T follicular helper cell (primary cell): ENCODE measurements at places on chromosomes 16 and 17.

DNA sequence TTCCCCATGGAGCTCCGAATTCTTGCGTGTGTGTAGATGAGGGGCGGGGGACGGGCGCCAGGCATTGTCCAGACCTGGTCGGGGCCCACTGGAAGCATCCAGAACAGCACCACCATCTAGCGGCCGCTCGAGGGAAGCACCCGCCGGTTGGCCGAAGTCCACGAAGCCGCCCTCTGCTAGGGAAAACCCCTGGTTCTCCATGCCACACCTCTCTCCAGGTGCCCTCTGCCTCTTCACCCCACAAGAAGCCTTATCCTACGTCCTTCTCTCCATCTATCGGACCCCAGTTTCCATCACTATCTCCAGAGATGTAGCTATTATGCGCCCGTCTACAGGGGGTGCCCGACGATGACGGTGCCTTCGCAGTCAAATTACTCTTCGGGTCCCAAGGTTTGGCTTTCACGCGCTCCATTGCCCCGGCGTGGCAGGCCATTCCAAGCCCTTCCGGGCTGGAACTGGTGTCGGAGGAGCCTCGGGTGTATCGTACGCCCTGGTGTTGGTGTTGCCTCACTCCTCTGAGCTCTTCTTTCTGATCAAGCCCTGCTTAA, 617 bp upstream of the SENP3 start:
- DNase-seq = peak; percentile 65

GRCh38 chr16:67357561-67357960, 30.9 kb downstream of the LRRC36 start:
- no peak for DNase-seq

DNA sequence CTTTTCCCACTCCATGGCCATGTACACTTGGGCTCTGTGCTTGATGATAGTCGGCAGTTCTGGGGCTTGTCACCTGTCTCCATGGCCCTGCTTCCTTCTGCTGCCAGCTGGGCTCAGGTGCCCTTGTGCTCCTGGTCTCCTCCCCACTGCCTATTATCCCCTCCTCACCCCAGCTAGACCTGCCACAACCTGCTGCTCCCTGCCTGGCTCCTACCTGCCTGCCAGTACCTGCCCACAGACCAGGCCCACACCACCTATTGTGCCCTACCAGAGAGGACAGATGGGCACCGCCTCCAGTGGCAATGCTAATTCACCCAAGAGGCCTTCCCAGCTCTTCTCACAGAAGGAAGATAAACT, 538 bp upstream of the RAPGEFL1 start:
- no peak for DNase-seq

GRCh38 chr17:60627124-60627523, 27.1 kb downstream of the PPM1D start:
- DNase-seq = no peak

GRCh38 chr16:29814592-29814991, 1.4 kb upstream of the PAGR1 start:
- no peak for DNase-seq

DNA sequence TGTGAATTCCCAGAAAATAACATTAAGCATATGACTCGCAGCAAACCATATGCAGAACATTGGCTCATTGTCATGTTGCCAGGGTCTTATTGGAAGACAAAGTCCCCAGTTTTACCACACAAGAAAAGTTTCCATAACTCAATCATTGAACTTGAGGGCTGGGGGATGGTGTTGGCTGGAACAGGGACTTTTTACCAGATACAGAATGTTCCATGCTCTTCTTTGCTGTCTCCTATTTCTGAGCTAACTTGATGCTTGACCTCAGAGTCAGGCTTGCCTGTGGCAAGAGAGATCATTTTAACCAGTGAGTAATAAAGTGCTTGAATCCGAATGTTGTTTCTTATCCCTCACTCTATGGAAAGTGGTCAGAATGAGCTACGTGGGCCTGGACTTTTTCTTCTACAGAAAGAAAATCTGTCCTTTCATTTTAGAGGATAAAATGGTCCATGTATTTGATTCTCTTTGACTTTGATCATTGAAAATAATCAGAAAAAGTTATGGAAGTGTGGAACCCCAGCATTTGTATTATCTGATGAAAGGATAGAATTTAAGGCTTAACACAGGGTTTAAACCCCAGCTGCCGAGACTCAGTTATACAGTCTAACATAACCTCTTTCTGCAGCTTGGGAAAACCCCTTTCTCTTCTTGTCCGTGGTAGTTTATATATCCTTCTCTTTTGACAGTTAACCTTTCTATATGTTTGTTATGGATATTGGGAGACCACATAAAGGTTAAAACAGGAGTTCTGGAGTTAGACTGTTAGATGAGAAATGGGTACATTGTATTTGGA, 67.0 kb downstream of the TUBD1 start:
- no peak for DNase-seq

DNA sequence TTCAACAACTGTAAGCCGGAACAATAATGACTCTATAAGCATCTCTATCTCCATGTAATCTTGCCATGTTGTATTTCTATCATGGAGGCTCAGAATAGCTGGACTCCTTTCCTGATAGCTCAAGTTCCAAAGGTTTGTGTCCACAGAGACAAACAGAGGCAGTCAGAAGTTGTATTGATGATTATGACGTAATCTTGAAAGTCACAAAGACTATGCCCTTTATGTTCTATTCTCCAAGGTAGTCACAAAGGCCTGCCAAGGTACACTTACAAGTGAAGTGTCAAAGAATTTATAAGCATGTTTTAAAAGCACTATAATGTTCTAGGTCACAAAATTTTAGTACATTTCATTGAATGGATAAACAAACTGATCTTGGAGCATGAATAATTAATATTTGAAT, 542.2 kb downstream of the CDH11 start:
- no peak for DNase-seq

- DNase-seq = peak; percentile 33
Measured at GRCh38 chr16:3095869-3096268, 3.2 kb downstream of the ZSCAN10 start.

- DNase-seq = peak; percentile 40
Measured at GRCh38 chr16:74700438-74701225, at the start of gene MLKL. TSS of gene MLKL (minus strand) at chr16:74700862. CDS start at chr16:74695757, 5,105 bp downstream.

GRCh38 chr16:86991679-86992078, 325.5 kb downstream of the C16orf95 start:
- no peak for DNase-seq

GRCh38 chr17:66835476-66835875, 559 bp downstream of the CACNG5 start:
- DNase-seq = no peak

DNA sequence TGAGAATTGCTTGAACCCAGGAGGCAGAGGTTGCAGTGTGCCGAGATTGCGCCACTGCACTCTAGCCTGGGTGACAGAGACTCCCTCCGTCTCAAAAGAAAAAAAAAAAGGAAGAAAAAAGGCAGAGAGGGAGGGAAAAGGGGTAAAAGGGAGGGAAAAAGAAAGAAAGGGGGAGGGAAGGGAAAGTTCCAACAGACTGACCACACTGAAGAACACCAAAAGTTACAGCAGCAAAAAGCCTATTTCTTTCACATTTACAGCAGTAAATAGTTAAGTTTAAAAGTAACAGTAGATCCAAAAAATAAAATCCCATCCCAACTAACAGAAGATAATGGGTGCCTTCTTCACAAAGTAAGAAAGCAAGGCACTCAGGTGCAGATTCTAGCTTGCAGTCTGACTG, 36.9 kb upstream of the C17orf78 start:
- DNase-seq = no peak

- DNase-seq = no peak
Measured at GRCh38 chr16:89253548-89254287, 36.2 kb downstream of the ZNF778 start.

DNA sequence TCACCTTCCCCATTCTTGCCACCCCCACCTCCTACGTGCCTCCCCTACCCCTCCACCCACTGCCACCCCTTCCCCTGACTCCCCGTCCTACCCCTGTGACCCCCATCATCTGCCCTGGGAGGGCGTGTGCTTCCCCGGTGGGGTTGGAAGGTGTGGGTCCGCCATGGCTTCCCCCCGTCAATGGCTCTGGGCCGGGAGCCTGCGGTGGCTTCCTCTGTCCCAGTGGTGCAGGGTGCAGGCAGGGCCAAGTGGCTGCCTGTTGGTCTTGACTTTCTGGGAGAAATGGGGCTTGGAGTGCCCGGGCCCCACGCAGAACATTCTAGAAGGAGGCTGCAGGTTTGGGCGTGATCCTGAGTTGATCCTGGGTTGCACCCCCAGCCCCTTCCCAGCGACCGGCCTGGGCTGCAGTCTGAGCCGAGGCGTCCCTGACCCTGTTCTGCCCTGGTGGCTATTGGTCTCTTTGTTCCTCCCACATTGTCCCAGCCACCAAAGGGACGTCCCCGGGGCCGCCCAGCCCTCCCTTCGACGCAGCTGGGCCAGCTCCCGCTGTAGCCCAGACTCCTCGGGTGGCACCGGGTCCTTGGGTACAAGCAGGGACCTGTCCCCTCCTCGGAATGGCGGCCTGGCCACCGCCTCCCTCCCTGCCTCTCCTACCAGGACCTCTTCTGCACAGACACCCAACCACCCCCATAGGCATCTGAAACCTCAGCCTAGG, 25.7 kb downstream of the GSE1 start:
- DNase-seq = no peak

GRCh38 chr16:1428511-1428910, 2.4 kb upstream of the PERCC1 start:
- DNase-seq = no peak

DNA sequence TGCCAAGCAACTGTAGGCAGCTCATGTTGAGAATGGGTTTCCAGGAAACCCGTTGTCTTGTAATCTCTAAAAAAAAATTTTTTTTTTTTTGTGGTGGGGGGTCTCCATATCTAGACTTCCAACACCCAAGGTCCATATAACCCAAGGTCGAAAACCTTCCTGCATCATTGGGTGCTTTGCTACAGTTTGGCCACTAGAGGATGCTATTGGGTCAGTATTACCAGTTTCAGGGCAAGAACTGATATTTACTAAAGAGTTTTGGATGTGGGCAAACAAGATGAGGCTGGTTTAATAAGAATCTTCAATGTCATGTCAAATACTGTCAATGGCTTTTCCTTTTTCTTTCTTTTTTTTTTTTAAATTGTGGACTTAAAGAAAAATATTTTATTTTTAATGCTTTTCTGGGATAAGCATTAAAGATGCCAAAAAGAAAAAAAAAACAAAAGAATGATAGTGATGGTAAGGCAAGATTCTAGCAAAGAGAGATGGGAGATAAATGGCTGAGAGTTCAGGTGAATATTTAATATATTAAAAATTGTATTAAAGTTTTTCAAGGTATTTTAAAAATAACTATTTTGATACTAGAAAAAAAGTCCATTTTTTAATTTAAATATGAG, 62.2 kb downstream of the DHRS7C start:
- no peak for DNase-seq

DNA sequence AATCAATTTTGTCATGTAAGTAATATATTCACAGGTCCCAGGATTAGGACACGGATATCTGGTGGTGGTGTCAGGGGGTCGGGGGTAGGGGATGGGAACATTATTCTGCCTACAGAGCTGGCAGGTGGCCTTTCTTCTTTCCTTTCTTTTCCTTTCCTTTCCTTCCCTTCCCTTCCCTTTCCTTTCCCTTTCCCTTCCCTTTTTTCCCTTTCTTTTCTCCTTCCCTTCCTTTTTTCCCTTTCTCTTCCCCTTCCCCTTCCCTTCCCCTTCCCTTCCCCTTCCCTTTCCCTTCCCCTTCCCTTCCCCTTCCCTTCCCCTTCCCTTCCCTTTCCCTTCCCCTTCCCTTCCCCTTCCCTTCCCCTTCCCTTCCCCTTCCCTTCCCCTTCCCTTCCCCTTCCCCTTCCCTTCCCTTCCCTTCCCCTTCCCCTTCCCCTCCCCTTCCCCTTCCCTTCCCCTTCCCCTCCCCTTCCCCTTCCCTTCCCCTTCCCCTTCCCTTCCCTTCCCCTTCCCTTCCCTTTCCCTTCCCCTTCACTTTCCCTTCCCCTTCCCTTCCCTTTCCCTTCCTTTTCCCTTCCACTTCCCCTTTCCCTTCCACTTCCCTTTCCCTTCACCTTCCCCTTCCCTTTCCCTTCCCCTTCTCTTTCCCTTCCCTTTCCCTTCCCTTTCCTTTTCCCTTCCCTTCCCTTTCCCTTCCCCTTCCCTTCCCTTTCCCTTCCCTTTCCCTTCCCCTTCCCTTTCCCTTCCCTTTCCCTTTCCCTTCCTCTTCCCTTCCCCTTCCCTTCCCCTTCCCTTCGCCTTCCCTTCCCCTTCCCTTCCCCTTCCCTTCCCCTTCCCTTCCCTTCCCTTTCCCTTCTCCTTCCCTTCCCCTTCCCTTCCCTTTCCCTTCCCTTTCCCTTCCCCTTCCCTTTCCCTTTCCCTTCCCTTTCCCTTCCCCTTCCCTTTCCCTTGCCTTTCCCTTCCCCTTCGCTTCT, 145.9 kb downstream of the PRKCB start:
- DNase-seq = no peak

DNA sequence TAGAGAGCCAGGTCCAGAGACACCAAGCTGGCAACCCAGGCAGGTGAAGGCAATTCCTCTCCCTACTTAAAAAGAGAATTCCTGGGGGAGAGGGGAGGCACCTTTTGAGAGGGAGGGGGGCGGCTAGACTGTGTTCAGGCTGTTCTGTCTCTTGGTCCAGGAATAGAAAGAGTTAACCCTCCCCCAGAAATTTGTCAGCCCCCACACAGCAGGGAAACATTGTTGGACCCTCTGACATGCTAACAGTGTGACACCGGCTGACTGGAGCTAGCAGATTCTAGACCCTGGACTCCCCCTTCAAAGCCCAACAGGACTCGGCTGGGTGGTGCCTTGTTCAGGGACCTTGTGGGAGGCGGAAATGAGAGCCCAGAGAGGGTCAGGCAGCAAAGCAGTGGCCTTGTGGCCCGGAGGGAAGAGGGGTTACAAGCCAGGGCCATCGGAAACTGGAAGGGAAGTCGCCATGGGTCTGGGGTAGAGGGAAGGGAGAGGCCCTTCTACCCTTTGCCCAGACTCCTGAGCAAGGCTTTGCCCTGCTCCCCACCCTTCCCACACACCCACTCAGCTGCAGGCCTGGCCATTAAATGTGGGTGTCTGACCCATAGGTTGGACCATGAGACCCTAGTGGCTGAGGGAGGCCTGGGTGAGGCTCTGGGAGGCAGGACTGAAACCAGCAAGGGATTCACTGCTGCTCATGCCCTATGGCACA, 44.6 kb downstream of the RAI1 start:
- DNase-seq = no peak

- no peak for DNase-seq
Measured at GRCh38 chr17:57340160-57340981, 84.0 kb downstream of the MSI2 start.
